Body of pancreas (tissue), 4 donors: ENCODE measurements at places on chromosomes 12 and 14. TPM values are rescaled to one million over a fixed set of nuclear protein-coding genes. Genes with fewer than 3 reads are reported as not detected.
A peak's percentile ranks its signal among the peaks of the same experiment; 100 is the strongest.

- no peaks in the 10 kb centered on the region for H3K36me3 ChIP-seq
- H3K27ac ChIP-seq: peak overlapping the region; percentile 93
- H3K4me3 ChIP-seq: peak overlapping the region; percentile 90
- H3K4me1 ChIP-seq: peaks cover 21% of the 10 kb centered on the region
- H3K27me3 ChIP-seq: no peaks in the 10 kb centered on the region
Measured at GRCh38 chr12:39442831-39443080, 164 bp downstream of the KIF21A start.

GRCh38 chr14:54848910-54849309 is 53.7 kb downstream of the GCH1 start:
- no peaks in the 10 kb centered on the region for H3K27me3 ChIP-seq
- no peaks in the 10 kb centered on the region for H3K4me1 ChIP-seq
- no peak overlapping the region for H3K27ac ChIP-seq
- DNase-seq: no peak
- H3K36me3 ChIP-seq: no peaks in the 10 kb centered on the region

- H3K27me3 ChIP-seq: no peaks in the 10 kb centered on the region
- H3K4me3 ChIP-seq: no peak overlapping the region
- H3K27ac ChIP-seq: no peak overlapping the region
- DNase-seq: no peak
Measured at GRCh38 chr12:67452119-67452805, 183.1 kb downstream of the CAND1 start.

- no peaks in the 10 kb centered on the region for H3K27me3 ChIP-seq
- H3K4me1 ChIP-seq: peaks cover 10% of the 10 kb centered on the region
- H3K4me3 ChIP-seq: no peak overlapping the region
- no peak for DNase-seq
- no peaks in the 10 kb centered on the region for H3K36me3 ChIP-seq
- no peak overlapping the region for H3K27ac ChIP-seq
Measured at GRCh38 chr12:91603060-91603459, 420.4 kb upstream of the DCN start.

DNA sequence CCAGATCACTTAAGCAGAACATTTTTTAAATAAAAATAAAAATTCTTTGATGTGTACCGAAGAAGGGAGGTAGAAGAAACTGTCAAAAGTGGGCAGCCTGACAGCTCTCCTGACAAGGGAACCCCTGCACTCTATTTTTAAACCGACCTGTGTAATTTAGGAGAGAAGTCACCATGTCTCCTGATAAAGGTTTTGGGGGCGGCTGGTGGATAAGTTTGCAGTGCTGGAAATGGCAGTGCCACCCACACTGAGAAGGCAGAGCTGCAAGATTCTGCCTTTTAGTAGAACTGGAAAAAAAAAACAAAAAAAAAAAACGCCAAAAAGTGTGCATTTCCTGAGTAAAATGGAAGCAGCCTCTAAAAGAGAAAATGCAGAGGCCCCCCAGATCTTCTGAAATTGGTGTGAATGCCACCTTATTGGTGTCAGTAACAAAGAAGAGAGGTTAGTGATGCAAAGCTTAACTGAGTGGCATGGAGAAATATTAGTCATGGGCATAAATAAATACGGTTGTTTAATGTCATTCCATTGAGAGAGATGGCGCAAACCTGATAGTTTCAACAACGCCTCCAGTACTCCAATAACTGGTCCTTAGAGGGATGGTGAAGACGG is 24.7 kb downstream of the DUSP6 start:
- no peak for DNase-seq
- no peak overlapping the region for H3K4me3 ChIP-seq
- H3K27ac ChIP-seq: no peak overlapping the region
- H3K4me1 ChIP-seq: peaks cover 19% of the 10 kb centered on the region
- H3K27me3 ChIP-seq: no peaks in the 10 kb centered on the region

GRCh38 chr12:5516371-5517241 is 84.7 kb downstream of the NTF3 start:
- H3K36me3 ChIP-seq: no peaks in the 10 kb centered on the region
- no peaks in the 10 kb centered on the region for H3K4me1 ChIP-seq

DNA sequence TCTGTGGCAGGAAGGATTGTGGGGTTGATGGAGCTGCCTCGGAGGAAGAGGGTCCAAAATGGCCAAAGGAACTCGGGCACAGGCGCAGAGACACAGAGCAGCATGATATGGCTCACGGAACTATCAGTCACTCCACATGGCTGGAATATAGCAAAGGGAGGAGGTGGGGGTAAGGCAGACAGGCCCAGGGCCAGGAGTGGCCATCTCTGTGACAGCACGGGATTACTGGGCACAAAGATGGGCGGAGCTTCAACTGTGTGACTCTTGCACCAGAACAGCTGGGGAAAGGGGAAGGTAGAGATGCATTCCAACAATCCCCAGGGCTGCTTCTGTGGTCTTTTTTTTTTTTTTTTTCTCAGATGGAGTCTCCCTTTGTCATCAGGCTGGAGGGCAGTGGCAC is 24.8 kb upstream of the EML1 start:
- DNase-seq: no peak
- H3K4me3 ChIP-seq: no peak overlapping the region

DNA sequence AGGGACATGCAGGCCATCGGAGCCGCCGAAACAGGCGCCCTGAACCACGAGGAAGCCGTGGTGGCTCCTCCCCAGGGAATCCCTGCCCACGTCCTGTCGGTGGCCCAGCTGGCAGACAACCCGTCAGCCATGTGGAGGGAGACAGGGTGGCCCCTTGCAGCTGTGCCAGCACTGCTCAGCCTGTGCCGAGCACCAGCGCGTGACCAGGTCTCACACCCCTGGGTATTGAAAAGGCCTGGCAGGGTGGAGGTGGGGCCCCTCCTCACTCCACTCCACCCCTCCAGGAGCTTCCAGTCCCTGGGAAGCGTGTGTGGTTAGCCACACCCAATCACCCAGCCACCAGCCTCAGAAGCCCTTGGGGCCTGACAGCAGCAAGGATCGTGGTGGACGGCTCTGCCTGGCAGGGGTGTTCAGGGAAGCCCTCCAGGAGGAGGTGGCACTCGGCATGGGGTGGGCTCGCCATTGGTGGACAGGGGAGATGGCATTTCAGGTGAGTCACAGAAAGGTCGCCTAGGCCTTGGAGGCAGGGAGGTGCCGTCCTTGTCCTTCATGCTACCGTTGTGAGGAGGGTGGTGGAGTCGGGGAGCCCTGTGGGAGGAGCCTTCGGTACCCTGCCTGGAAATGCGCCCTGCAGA is 12.3 kb upstream of the DLK1 start:
- DNase-seq: no peak
- no peaks in the 10 kb centered on the region for H3K36me3 ChIP-seq
- H3K27ac ChIP-seq: no peak overlapping the region
- H3K4me3 ChIP-seq: no peak overlapping the region

Gene MFAP5
- total RNA-seq: 33.0 TPM

Gene DBX2
- not detected for total RNA-seq

Gene TDG
- 13.2 TPM for total RNA-seq
